NCI-H1417 treated with DMSO at 0.1 percent for 48 hours (cell line): ENCODE measurements at places on chromosomes 12 and 14.

DNA sequence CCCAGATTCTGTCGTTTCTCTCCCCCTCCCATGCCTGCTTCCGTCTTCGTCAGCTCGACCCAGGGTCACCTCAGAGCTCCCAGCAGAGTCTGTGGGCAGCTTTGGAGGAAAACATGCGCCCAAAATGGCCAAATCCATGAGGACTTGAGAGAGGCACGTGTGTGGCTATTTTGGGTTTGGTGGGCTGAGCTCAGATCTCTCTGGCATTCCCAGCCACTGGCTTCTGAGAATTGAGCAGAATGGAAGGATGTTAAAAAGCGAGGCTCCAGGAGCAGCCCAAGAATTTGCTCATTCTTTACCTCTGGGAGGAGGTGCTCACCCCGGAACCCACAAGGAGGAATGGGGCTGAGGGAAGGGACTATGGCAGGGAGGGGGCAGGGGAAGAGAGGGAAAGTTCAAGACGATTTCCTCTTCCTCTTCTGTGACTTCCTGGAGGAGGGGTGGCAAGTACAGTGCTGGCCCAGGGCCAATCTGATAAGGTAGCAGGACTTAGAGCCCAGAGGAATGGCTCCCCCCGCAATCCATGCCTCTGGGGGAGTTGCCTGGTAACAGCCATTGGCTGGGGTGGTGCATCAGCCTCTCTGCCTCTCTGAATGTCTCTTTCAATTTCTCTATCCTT lies 20.1 kb downstream of the TSPAN9 start:
- DNase-seq, result no peak

DNA sequence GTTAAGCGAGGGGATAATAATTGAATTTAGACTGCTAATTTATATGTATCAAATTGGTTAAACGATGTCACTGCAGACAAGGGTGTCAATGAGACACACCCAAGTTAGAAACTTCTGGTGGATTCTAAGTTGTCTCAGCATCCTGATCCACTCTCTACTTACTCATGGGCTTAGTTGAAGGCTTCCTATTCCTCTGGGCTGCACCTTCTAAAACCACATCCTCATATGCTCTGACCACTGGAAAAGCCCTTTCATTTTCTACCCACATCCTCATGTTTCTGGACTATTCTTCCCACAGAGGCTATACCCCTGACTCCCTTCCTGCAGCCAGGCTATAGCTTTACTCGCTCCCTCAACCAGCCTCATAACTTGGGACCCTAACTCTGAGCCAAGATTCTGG lies 493.8 kb downstream of the VRK1 start:
- DNase-seq, result no peak

- no peak for DNase-seq
These were observed 253.5 kb downstream of the GLT1D1 start for GRCh38 chr12:129106772-129107171.

- DNase-seq, result peak; percentile 86
These were observed 38.7 kb upstream of the CRY1 start for GRCh38 chr12:107131832-107132616.

GRCh38 chr12:50032854-50033581 lies 7.7 kb upstream of the RACGAP1 start:
- no peak for DNase-seq

- DNase-seq, result no peak
These were observed 63.3 kb upstream of the CDKN3 start for GRCh38 chr14:54333511-54333910.

DNA sequence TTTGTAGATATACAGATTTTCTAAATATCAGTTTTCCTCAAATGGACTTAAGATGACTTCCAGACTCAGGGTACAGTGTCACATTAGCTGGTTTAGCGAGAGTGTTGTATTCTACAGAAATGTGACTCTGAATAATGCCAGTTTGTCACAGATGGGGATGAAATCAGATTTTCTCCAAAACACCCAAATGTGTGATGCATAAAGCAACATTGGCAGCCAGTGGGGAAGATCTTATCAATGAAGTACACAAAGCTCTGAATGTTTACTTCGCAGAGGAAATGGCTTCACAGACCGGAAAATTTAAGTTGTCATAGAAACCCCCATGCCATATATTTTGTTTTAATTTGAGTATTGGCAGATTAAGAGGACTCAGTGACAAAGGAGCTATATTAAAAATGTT lies 29.9 kb downstream of the ANO4 start:
- no peak for DNase-seq

- no peak for DNase-seq
These were observed 219.8 kb downstream of the CRADD start for GRCh38 chr12:93896952-93897351.

DNA sequence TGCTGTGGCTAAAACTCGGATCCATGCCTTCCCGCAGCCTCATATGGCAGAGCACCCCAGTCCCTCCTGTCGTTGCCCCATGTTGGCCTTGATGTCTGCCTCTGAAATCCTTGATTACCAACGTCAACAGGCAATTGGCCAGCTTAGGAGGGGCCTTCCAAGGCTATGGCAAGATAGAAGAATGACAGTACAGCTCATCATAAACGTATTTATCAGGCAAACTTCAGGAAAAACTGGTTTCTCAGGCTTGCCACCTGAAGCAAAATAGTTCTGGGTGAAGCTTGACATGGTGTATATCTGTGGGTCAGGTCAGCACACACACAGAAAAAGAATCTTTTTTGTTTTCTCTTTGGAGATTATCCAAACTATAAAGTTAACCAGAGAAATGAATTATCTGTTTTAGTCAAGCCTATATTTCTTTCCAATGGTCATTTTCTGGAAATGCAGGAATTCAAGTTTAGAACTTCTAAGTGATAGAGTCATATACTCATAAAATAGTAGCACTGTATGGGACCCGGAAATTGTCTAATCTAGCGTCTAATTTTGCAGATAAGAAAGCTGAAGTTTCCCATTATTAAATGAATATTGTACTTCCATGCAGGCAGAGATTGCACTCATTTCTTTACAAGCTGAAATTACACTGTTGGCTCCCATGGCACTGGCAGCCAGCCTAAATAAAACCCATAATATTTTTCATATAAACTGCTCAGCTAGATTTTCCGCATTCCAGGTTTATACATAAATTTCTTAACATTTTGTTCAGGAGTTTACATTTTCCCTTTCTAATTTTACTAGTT lies 24.4 kb upstream of the DUSP16 start:
- DNase-seq, result no peak

GRCh38 chr12:129973236-129973961 lies 69.6 kb upstream of the TMEM132D start:
- no peak for DNase-seq

- no peak for DNase-seq
These were observed 5.6 kb upstream of the HMGA2 start for GRCh38 chr12:65818454-65819382.

- no peak for DNase-seq
These were observed 180.9 kb upstream of the PDE3A start for GRCh38 chr12:20187456-20187855.

DNA sequence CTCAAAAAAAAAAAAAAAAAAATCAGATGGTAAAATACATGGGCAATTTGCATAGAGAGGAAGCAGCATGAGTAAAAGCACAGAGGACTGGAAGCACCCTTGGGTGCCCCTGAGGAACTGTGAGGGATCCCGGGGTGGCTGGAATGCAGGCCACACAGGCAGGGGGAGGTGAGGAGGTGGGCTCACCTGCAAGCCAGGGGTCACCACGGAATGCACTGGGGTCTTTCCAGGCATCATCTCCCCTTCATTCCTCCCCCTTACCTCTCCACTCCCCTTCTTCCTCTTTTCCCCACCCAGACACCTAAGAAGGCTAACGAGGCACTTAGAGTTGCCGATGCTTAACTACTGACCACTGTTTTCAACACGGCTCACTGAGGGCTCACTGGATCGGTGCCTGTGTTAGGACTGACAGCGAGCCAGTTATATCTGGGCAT lies 14.4 kb upstream of the HIP1R start:
- DNase-seq, result no peak

DNA sequence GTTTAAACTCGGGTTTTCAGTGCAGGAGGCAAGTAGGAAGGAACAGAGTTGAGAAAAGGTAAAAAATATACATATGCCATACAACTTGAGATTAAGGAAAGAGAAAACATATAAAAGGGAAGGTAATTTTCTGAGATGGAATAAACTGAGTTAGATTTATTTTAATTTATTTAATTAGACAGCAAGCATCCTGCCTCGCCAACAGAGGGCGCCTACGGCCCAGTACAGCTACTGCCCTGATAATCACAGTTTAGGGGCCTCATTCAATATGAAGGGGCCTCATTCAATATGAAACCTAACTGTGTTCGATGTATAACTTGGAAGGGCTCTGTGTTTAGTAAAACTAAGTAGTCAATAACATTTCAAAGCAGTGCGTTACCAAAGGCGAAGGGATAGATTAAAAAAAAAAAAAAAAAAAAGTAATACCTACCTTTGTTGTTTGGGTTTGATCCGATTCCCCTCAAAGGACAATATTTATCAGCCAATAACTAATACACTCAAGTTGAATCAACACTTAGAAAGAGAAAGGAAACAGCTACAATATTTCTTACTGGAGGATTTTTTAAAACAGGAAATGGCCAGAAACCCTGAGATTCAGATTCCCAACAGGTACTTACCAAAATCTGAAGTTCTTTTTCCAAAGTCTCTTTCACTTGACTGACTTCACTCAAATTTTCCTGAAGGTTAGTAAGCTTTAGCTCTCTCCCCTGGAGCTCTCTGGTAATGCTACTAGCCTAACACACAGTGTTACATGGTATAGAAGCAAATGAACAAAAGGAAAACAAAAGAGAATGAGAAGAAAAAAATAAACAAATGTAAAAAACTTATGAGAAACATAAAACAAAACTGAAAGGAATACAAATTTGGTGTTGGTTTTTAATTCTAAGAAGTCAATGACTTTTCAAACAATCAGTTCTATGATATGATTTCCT lies 70.0 kb upstream of the VPS33A start:
- DNase-seq, result no peak

DNA sequence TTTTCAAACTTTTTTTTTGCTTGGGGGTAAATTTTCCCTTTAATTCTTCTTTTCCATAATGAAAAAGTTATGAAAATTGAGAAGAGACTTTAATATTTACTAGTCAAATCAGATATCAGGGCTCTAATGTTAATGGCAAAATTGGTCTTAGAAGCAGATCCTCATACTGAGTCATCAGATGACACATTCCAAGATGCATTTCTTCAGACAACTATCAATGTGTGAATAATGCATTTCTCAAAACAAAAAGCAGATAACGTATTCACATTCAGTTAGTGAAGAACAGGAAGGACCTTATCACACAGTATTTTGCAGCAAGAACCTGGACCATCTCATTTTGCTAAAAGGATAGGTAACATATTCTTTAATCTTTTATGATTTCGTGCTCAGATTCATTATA lies 130.7 kb downstream of the GPHN start:
- DNase-seq, result no peak

DNA sequence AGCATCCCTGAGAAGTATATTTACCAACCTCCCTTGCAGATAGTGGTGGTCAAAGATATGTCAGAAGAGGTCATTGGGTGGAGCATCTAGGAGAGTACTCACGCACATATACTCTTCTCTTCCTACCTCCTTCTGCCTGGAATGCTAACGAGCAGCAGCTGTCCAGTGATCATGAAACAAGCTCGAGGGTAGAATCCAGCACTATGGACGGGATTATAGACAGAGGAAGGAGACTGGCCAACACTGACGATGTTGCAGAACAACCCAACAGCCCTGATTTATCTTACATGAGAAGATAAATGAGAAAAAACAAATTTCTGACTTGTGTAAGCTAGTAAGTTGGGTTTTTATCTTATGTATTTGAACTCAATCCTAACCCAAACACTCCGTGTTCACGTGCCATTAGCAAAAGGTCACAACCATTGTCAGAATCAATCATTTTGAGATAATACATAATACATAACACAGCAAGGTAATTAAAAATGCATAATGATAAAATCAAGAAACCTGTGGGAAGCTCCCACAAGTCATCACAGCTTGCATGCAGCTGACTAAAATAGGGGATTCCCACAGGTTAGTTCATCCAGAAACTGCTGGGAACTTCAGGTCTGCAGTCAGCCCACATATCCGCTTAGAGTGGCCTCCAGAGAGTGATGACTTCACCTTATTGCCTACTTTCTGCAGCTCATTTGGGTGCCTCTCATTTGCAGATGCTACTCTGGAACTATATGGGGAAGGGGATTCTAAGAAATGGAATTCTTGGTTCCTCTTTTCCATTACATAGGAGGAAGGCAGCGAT lies 36.3 kb upstream of the STK38L start:
- DNase-seq, result no peak

DNA sequence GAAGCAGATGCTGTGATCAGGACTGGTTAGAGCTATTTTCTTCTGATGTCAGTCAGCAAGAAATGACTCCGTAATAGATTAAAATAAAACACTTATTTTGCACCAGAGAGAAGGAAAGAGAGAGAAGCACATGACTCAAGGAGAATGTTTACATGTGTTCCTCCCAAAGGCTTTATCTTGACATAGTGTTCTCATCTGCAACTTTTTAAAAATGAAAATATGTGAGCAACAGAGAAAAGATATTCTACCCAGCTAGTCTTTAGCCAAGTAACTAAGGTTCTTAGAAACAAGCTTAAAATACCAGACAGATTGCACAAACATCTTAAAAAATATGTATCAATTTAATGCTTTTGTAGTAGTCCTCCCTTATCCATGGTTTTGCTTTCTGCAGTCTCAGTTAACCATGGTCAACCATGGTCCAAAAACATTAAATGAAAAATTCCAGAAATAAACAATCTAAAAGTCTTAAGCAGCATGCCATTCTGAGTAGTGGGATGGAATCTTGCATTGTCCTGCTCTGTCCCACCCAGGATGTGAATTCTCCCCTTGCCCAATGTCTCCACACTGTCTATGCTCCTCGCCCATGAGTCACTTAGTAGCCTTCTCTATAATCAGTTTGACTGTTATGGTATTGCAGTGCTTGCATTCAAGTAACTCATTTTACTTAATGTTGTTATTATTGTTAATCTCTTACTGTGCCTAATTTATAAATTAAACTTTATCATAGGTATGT lies 9.9 kb downstream of the SERPINA10 start:
- no peak for DNase-seq

- no peak for DNase-seq
These were observed 363.9 kb downstream of the BCL11B start for GRCh38 chr14:98908050-98908449.

- DNase-seq, result no peak
These were observed 38.3 kb upstream of the FAR2 start for GRCh38 chr12:29110506-29111442.

DNA sequence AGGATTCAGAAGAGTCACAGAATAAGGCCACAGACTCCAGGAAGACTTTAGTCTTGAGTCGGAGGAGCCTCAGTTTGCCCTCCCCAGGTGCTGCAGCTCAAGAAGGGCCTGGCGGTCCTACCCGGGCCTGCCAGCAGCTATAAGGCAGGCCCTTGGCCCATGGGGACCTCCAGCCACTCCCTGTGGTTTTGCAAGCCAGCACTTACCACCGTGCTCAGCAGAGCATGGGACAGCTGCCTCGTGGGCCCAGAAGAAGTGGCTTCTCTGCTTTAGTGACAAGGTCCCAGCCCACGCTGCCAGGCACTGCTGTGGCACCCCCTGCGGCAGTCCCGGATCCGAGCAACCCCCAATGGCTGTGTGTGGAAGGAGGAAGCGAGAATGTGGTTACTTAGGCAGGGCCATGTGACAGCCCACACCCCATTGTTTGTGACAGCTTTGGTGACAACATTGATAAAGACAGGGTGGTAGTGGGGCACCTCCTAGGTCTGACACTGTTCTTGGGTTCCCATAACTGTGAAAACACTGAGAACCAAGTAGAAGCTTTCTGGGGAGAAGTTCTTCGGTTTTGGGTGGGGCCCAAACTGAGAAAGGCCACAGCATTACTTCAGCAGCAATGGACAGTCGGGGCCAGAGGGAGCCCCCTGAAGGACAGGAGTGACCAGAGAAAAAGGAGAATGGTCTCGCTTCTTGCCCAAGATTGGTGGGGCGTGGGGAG lies at the start of gene SELPLG:
TSS of gene SELPLG (minus strand) at position 361 of the 715 bp plus-strand sequence. CDS start 9,587 bp downstream, outside the sequence.
- no peak for DNase-seq
